Transverse colon (tissue), 4 donors: ENCODE measurements at places on chromosomes 3 and 15.

GRCh38 chr3:9712415-9712814 is 8.8 kb downstream of the CPNE9 start:
- no peak for DNase-seq

DNA sequence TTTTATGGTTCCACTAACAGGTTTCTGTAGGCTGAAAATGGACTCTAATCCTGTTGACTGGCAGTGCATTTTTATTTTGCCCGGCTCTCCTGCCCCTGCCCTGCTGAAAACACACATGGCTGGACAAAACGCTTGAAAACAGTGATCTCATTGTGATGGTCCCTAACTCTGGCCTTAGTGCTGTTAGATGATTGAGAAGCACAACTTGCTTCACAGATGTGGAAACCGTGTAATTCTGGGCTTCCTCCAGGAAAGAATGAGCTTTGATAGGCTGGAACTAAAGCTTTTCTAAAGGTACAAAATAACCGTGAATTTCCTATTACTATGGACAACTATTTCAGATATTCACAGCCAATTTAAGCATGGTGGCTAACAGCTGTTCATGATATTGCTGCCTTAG is 121.4 kb downstream of the VGLL3 start:
- DNase-seq: no peak

GRCh38 chr3:97817965-97818364 is 3.8 kb upstream of the CRYBG3 start:
- no peak for DNase-seq

- DNase-seq: peak; percentile 75
Observed at GRCh38 chr3:136929977-136930670, 27.7 kb upstream of the IL20RB start.

DNA sequence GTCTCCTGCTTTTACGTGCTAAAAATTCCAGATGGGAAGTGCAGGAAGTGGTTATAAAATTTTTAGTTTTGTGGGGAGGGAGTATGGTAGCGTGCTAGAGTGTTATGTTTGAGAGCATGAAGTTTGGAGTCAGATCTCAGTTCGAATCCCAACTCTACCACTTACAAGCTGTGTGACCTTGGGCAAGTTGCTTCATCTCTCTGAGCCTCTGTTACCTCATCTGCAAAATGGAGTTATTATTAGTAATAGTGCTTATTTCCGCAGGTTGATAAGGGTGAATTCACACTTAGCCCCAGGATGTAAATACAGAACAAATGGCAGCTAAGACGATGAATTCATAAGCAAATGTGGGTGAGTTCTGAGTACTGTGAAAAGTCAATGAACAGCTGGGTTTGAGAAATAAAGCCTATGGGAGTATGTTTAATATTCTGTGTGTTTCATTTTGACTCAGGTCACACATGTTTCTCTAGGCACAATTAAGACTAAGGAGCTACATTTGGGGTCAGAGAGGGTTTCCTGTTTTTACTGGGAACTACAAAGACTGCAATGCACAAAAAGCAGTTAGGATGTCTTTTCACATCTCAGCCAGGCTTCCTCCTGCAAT is 73.1 kb upstream of the FEZF2 start:
- DNase-seq: no peak
